Kidney (tissue), 22 donors: ENCODE measurements at places on chromosomes 7 and 10. TPM values are rescaled to one million over a fixed set of nuclear protein-coding genes. Genes with fewer than 3 reads are reported as not detected.

Gene SPDYE16
- polyA plus RNA-seq = not detected

Gene CCL26
- not detected for polyA plus RNA-seq

Gene RINT1
- polyA plus RNA-seq = 7.1 TPM

Gene ALDH18A1
- polyA plus RNA-seq = 23.6 TPM

Gene ZPBP
- not detected for polyA plus RNA-seq

Gene FAM25G
- not detected for polyA plus RNA-seq

Gene MBLAC1
- 3.7 TPM for polyA plus RNA-seq

Gene IDI2
- not detected for polyA plus RNA-seq

Gene CALD1
- polyA plus RNA-seq = 72.7 TPM

Gene CLEC2L
- polyA plus RNA-seq = not detected

Gene LBX1
- polyA plus RNA-seq = not detected

Gene PDCD4
- 57.7 TPM for polyA plus RNA-seq

Gene MYL10
- polyA plus RNA-seq = not detected

Gene PPP1R17
- not detected for polyA plus RNA-seq

Gene CTNNA3
- polyA plus RNA-seq = 0.45 TPM

Gene EIF5AL1
- 1.4 TPM for polyA plus RNA-seq

Gene C7orf57
- not detected for polyA plus RNA-seq

Gene ITIH5
- polyA plus RNA-seq = 23.3 TPM

Gene AKR1C2
- 11.8 TPM for polyA plus RNA-seq

Gene MICALL2
- polyA plus RNA-seq = 16.6 TPM

Gene CYP2C19
- not detected for polyA plus RNA-seq

Gene LGI1
- not detected for polyA plus RNA-seq

Gene GJD4
- not detected for polyA plus RNA-seq

Gene CDC14C
- not detected for polyA plus RNA-seq

Gene CTTNBP2
- polyA plus RNA-seq = 3.8 TPM

Gene SLC26A5
- not detected for polyA plus RNA-seq

Gene HOXA5
- 19.4 TPM for polyA plus RNA-seq

Gene UCMA
- polyA plus RNA-seq = not detected
